ENCODE measurements at places on chromosomes 7 and 10.

- DNase-seq: no peak
Observed at GRCh38 chr10:114678820-114679219, 20.7 kb upstream of the ABLIM1 start.

GRCh38 chr10:71964098-71964742 lies at the start of gene CHST3:
CHST3 (plus strand) TSS chr10:71964395; CDS start chr10:72005843, 41,448 bp downstream.
- peak; percentile 81 for DNase-seq

DNA sequence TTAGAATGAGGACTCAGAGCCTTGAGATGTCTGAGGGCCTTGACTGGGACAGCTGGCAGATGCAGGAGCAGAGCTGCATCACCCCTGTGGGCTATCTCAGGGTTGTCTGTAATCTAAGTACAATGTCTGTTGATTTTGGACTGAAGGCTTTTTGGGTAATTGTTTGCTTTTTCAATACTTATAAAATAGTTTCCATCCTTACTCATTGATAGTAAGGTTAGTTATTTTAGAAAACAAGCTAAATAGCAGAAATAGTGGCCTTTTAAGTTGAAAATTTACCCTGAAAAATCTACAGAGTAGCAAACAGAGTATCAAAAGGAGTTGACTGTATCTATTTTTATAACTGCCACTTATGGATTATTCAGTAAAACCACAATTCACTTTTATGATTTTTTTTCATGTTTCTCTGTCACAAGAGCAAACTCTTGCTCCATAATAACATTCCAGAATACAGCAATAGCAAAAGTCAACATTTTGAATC lies 179.7 kb downstream of the CFTR start:
- DNase-seq: no peak

DNA sequence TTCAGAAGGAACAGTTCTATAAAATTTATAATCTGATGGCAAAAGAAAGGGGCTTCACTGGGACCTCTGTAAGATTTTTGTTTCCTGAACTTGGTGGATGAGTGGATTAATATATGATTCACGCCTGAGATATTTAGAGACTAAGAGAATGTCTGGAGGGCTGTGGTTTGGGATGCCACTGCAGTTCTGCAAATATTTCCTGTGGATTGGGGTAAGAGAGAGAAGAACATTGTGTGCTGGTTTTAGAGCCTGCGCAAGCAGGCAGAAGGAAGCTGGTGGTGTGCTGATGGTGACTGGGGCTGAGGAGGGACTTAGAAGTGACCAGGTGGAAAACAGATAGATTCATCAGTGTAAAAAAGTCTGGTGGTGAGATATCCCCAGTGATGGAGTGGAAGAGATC lies 87.0 kb downstream of the SUGCT start:
- DNase-seq: peak; percentile 14

GRCh38 chr10:58433066-58433465 lies 47.9 kb downstream of the TFAM start:
- no peak for DNase-seq

- no peak for DNase-seq
Observed at GRCh38 chr7:17487343-17487742, 188.9 kb downstream of the AHR start.

- no peak for DNase-seq
Observed at GRCh38 chr10:71358277-71358676, 38.4 kb upstream of the CDH23 start.

DNA sequence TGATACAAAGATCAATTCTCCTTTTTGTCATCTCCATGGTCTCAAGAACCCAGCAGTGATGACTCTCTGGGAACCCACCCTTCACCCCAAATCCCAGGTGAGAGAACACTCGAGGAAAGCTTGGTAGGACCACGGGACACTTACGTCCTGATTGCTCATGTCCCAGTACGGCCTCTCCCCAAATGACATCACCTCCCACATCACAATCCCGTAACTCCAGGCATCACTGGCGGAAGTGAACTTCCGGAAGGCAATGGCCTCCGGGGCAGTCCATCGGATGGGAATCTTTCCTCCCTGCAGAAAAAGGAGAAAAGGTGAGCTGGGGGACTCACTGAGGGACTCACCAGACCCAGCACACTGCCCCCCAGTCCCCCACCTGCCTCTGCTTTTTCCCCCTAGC lies 21.0 kb downstream of the EPHB4 start:
- DNase-seq: no peak

Data from hepatocyte (in vitro differentiated cells).